ENCODE measurements at places on chromosomes 2 and 18.

GRCh38 chr2:168152902-168153530, 94.4 kb downstream of the STK39 start:
- DNase-seq = no peak

- DNase-seq = no peak
Observed at GRCh38 chr2:14140009-14140550, 492.4 kb upstream of the LRATD1 start.

DNA sequence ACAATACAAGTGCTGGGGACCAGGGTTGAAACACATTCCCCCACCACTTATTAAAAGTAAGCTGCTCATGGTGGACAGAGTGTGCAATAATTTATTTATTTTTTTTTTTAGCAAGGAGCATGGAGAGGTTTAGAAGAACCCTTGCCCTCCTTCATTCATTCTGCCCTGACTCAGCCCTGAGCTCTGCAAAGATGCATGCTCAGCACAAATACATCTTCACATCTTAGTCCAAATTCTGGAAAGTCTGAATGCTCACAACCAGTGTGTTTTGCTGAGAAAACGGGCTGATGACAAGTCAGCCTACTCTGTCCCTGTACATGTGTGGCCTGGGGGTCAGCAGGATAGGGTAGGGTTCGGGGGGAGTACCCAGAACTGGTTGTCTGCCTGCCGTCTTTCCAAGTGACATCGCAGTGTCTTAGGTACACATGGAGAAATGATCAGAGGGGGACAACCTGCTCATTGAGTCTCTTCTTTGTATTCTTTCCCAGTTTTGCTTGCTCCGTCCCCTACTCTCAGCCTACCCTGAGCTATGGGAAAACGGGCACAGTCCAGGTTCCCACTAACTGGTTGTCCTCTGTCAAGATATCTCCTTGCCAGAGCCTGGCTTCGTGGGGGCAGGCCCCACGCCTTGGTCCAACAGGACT, 76.4 kb downstream of the ADD2 start:
- DNase-seq = no peak

GRCh38 chr2:78553866-78554647, 471.4 kb upstream of the REG3G start:
- DNase-seq = no peak

- no peak for DNase-seq
Observed at GRCh38 chr18:12001421-12001820, 20.1 kb downstream of the IMPA2 start.

DNA sequence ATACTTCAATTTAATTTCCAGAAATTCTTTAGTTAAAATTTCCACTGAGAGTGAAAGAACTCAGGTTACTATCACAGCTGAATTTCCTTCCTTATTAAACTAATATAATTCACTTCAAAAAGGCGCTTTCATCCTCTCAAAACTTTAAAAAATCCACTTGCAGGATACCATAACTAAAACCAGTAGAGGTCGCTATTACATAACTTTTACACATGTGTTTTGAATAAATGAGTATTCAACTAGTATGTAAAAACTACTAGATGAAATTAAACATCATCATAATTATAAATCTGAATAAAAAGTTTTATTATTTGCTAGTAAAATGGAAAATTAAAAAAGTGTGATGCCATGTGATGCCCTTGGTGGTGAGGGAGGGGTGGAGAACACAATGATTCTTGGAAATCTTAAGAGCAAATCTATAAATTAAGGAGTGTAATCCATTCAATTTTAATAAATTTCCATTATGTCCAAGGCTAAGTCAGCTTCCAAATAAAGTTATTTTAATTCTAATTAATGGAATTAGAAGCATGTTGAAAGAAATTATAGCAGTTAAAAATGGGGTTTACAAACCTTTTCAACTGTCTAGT, 61.4 kb downstream of the SOS1 start:
- DNase-seq = no peak

- DNase-seq = no peak
Observed at GRCh38 chr2:131801210-131801744, 273.6 kb downstream of the CCDC74A start.

DNA sequence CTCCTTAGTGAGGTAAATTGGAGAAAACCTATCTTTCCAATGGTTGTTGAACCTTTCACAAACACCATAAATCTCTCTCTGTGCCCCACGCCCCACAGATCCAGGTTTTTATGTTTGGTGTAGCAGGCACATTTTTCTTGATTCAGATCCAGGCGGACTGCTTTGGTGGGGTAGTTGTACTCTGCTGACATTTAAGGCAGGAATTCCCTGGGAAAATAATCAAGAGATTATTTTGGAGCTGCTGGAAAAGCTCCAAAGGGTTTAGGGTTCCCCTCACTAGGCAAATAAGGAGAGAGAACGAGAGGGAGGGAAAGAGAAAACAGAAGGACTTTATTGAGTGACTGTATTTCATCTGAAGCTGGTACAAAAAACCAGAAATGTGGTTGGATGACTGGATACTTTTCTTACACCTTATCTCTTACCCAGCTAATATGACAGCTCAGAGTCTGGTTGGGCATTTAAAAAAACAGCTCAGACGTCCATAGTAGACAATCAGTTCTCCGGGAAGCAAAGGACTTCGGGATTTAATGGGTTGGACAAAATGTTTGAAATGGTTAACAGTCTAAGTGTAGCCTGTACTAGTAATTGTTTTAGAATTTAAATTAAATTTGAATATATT, 3.6 kb upstream of the AQP4 start:
- no peak for DNase-seq

DNA sequence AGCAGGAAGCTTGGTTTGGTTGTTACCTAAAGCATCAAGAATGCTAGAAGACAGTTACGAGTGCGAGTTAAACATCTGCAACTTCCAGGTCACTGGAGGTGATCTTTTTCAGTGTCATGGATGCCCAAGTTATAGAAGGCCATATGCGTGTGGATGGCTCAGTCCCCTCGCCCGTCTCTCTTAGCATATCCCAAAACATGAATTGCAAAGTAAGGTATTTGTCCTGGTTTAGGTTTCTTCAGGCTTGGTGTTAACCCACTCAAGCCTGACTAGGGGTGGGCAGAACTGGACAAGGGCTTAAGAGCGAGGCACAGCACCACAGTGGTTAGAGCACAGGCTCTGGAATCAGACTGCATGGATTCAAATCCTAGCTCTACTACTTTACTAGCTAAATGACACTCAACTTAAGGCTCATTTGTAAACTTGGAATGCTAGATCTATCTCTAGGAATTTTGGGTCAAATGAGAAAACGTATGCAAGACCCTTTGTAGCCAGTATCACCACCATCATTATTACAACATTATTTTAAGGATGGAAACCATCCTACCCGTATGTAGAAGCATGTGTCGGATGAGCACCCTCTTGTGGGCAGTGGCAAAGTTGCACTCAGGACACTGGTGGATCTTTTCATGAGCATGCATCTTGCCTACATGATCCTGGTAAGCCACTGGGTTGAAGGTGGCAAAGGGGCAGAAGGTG, 11.2 kb downstream of the ZNF142 start:
- DNase-seq = no peak

DNA sequence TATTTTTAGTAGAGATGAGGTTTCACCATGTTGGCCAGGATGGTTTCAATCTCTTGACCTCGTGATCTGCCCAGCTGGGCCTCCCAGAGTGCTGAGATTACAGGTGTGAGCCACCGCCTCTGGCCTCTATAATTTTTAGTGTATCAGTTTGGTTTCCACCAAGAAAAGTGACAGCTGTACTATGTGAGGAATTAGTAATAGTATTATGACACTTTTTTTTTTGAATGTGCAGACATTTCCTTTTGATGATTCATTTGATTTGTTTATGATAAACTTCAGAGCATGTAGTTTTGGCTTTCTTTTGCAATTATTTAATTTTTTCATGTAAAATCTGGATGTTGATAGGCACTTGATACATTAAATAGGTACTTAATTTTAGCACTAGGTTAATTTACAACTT, 61.5 kb downstream of the PTPN4 start:
- no peak for DNase-seq

DNA sequence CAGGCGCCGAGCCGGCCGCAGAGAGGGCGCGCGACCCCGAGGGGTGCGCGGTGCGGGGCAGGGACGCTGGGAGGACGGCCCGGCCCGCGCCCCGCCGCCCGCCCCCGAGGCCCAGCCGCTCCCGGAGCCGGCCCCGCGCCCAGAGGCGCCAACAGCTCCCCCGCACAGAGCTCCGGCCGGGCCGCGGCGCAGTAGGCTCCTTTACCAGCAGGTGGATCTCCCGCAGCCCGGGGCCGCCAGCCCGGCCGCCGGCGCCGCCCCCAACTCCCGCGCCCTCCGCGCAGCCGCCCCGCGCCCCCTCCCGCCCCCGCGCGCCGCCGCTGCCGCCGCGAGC, 258 bp downstream of the MGAT4A start:
- no peak for DNase-seq

- DNase-seq = no peak
Observed at GRCh38 chr18:59769129-59769865, 72.1 kb upstream of the CCBE1 start.

- no peak for DNase-seq
Observed at GRCh38 chr2:188659656-188660406, 314.3 kb upstream of the COL3A1 start.

- no peak for DNase-seq
Observed at GRCh38 chr2:200171731-200172482, 134.6 kb upstream of the SPATS2L start.

DNA sequence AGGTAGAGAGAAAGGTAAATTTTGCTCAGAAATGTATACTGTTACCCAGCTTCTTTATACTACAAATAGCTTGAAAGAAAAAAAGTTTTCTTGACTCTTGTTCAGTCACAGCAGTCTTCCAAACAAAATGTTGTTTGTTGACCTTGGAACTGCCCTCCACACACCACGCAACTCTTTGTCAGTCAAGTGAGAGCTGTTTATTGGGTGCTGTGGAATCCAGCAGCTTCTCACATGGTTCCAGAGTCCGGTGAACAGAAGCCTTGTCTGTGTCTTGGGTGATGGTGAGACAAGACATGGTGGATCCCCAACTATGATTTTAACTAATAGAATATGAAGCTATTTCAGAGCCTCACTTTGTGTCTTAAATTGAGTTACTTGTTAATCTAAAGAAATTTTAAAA, 112.5 kb downstream of the MAP2 start:
- no peak for DNase-seq

- no peak for DNase-seq
Observed at GRCh38 chr2:199443589-199444130, 14.1 kb downstream of the SATB2 start.

DNA sequence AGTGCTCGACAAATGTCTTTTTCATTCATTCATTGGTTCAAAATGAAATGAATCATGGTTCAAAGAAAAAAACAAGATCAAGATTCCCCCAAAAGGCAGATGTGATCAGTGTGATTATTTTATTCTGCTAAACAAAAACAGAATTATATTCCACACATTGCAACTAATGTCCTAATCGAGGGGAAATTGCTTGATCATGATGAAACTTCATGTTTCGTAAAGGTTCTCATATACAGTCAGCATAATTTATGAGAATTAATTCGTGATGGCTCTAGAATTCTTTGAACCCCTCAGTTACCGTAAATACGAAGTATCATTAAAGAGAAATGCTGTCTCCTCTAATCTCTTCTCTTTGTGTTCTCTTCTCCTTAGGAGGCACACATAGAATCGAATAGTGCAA, 42.1 kb upstream of the MBOAT2 start:
- no peak for DNase-seq

- DNase-seq = no peak
Observed at GRCh38 chr2:152485954-152486736, 151.2 kb downstream of the FMNL2 start.

Data from NCI-H1436 treated with DMSO at 0.1 percent for 48 hours (cell line).